ENCODE measurements at places on chromosomes 11 and 22.

DNA sequence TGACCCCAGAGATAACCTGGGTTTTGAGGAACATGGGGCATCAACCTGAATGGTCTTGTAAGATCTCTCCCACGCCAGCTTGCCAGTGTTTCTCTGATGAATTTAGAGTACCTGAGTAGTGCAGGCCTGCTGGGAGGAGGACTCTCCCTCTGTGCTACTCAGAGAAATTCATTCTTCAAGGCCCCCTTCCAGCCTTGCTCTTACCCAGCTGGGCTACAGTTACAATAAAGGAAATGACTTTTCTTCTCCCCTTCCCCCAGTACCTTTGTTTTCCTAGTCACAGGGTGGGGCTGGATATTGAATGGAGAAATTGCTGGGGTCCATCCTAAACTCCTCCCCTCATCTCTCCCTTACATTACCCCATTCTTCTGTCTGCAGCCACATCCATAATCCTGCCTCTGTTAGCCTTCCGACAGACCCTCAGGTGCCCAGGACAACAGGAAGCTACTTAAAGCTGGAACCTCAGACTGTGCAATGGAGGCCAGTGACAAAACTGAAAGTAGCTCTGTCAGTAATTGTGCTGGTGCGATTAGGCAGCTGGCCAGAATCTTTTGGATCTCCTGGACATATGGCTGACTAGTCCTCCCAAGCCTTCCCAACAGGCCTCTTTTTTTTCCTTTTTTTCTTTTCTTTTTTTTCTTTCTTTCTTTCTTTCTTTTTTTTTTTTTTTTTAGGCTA is 17.4 kb downstream of the LIMK2 start:
- DNase-seq, result peak; percentile 49

DNA sequence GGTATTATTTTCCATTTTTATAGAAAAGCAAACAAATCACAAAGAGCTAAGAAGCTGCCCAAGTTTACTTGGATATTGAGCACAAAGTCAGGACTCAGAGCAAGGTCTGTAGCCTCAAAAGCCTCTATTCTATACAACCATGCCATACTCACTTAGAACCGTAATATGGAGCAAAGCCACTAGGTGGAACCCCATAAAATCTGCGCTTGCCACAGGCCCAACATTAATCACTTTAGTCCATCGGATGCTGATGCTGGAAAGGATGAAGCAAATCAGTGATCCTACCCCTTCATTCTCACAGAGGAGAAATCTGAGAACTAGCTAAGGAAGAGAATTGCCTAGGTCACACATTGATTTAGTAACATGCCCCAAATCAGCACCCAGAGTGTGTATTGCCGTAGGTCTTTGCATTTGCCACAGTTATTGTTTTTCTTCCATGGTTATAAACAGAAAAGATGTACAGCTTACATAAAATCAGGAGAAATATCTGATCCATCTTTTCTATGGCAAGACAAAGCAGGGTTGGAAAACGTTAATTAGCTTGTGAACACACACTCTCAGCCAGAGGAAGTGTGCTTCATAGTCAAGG is 56.7 kb upstream of the RAB38 start:
- peak; percentile 54 for DNase-seq

DNA sequence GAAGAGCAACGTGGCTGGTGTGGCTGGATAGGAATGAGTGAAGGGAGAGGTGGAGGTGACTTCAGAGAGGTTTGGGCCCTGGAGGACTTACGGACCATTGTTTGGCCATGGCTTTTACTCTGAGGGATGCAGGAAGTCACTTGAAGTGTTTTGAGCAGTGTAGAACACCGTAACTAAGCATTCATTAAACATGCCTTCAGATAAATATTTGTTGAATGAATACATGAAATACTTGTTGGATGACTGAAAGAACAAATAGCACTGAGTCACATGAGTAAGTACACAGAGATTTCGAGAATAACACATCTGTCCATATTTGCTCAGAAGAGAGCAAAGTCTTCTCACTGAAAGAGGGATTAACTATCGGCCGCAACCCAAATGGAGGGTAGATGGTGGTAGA is 182.7 kb upstream of the SNX19 start:
- DNase-seq, result peak; percentile 43

- no peak for DNase-seq
Measured at GRCh38 chr11:46711303-46711702, 7.7 kb upstream of the F2 start.

- DNase-seq, result no peak
Measured at GRCh38 chr11:116300232-116300631, 472.6 kb downstream of the BUD13 start.

DNA sequence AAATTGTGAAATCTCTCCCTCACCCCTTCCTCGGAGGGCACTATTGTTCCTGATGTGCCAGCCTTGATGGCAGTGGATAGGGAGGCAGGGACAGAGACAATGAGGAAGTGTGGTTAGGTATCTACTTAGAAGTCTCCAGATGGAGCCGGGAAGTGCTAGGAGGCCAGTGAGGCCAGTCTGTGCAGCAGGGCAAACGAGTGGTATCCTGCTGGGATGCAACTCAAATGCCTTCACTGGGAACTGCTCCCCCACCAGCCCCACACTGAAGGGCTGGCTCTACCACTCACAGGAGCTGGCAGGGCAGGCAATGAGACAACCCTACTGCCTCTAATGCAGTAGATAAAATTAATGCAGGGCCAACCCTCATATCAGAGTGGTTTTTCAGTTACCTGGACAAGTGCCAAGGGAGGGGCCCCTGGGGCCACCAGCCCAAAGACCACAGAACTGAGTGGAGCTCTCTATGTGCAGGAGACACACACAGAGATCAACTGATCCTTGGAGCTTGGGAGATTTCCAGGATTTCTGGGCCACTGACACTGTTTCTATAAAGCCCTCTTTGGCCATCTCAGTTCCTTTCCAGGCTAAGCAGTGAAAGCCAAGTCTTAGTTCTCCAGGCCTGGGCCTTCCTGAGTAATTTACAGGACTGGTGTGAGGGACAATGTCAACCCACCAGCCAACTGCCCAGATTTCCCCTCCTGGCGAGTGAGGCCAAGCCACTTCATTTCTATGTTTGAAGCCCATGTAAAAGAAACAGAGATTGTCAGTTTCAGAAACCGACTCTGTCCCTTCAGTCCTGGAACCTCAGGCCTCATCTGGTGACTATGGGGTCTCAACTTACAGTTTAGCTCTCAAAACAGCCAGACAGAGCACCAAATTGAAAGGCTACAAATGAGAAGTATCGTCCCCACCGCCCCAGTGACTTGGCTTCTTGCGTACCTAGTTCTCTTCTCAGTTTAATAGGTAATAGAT is 4.1 kb downstream of the MIF start:
- no peak for DNase-seq

- DNase-seq, result peak; percentile 32
Measured at GRCh38 chr22:42717197-42717928, 3.3 kb downstream of the A4GALT start.

GRCh38 chr11:47394322-47395222 is 13.8 kb upstream of the SLC39A13 start:
- peak; percentile 50 for DNase-seq

GRCh38 chr11:6127881-6128280 is 20.4 kb downstream of the OR56B4 start:
- no peak for DNase-seq

DNA sequence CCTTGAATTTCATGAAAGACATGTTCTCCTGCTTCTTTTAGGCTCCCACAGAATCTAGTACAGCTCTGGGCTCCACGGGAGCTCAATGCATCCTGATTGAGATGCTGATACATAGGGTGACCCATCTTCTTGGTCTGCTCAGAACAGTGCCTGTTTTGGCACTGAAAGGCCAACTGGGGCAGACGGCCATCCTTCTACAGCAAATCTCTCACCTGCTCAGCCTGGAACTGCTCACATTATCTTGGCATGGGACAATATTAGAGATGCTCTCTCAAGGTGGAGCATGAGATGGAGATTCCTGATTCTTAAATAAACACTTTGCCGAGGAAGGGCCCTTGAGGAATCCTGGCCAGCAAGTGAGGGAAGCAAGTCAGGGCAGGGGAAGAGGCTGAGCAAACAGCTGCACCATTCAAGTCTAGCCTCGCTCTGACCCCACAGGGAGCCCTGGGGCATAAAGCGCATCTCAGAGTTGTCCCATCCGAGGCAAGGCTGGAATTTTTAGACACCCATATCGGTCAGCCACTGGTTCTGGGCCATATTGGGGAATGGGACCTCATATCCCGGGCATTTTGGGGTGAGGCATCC is 58.4 kb upstream of the CSNK2A3 start:
- no peak for DNase-seq

- DNase-seq, result peak; percentile 28
Measured at GRCh38 chr11:16669799-16670415, 68.5 kb upstream of the C11orf58 start.

GRCh38 chr11:109155291-109155690 is 266.7 kb upstream of the C11orf87 start:
- no peak for DNase-seq

- DNase-seq, result peak; percentile 75
Measured at GRCh38 chr11:10893714-10894151, 35.9 kb upstream of the ZBED5 start.

- peak; percentile 25 for DNase-seq
Measured at GRCh38 chr11:47566149-47566698, 825 bp downstream of the PTPMT1 start.

DNA sequence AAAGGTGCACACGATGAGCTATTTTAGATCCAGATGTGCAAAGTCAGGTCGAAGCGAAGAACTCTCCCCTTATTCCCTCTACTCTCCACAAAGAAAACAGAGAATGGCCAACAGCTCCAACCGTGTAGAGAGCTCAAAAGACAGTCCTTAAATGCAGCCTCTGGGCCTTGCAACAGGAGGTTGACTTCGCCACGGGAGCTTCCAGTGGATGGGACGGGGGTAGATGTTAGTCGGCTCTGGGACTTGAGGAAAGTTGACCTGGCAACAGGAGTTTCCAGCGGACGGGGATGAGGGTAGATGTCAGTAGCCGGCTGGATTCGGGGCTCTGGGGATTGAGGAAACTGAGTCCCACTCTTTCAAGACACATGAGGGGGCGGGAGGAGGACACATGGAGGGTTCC is 450.4 kb downstream of the BRD1 start:
- DNase-seq, result no peak

- no peak for DNase-seq
Measured at GRCh38 chr11:70577948-70578347, 179.6 kb downstream of the CTTN start.

DNA sequence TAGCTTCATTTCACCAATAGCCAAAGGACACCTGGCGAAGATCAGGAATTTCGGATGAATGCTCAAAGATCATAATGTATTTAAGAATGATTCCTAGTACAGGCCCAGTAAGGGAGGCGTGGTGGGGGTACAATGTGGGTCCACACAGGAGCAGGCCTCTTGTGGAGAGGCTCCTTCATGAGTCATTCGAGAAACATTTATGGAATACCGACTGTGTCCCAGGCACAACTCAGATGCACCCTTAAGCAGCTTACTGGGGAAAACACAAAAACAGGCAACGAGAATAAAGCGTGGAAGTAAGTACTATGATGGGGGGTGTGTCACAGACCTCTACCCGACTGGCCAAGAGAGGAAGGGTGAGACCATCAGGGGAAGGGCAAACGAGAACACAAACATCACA is 44.5 kb downstream of the SMCO4 start:
- DNase-seq, result peak; percentile 65

DNA sequence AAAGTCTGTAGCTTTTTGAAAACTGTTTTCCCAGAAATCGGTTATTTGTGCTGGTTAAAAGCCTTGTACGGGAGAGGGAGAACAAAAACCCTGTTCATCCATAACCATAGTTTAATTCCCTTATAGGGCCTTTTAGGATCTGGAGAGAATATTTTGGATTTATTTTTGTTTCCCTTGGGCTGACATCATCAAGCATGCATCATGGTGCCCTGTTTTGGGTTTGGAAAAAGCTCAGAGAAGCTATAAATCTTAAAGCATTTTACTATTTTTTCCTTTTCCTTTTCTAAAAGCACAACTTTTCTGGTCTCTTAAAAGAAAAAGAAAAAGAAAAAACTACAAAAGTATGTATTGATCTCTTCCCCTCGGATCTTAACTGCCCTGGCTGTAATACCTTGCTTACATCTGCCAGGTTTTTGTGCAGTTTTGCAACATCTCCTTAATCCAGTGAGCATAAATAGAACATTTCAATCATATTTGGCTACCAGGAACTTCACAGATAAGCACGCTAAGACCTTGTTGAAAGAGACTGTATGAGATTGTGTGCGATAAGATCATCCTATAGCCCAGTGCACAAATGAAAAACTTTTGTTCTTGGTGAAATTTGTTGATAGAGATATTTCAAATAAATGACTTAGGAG is 88.0 kb downstream of the ZBTB16 start:
- no peak for DNase-seq

GRCh38 chr22:40624770-40625169 is 11.7 kb downstream of the MRTFA start:
- no peak for DNase-seq

DNA sequence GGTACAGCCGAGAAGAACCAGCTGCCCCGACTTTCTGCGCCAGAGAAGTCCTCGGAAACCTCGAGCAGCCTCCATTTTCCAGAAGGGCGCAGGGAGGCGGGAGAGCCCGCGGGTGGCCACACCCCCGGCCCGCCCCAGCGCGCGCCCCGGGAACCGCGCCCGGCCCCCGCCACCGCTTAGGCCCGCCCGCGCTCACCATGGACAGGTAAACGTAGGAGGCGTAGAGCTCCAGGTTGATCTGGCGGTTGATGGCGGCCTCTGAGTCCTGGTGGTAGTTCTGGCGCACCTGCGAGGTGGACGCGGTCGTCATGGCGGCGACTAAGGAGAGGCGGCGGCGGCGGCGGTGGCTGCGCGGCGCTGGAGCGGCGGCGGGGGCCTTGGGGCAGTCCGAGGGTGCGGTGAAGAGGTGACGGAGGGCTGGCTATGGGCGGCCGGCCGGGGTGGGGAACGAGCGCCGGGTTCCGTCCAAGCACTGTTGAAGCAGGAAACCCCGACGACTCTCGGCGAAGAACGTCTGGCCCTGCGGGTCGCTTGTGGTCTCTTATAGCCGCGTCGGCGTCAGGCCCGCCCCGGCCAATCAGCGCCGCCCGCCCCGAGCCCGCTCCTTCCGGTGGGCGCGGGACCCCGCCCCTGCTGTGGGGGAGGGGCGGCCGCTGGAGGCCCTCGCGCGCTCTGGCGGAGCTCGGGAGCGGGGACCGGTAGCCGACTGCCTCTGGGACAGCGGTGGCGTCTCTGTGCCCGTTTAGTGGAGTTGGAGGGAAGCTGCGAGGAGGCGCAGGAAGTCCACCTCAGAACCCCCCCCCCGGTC is at the start of gene FTH1:
TSS of gene FTH1 (minus strand) at position 519 of the 808 bp plus-strand sequence. CDS start at position 310, 209 bp downstream.
- peak; percentile 94 for DNase-seq

DNA sequence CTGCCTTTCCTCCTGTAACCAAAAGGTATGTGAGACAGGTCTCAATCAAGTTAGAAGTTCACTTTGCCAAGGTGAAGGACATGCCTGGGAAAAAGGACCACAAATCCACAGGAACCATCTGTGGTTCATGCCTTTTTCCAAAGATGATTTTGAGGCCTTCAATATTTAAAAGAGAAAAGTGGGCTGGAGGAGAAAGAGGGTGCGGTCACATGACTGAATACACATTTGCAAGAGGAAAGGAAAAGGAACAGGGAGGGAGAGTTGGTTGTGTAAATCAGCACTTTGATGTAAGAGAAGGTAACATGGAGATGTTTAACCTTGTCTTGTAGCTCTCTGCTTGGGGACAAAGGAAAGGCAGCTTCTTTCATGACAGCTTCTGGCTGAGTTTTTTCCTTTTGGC is 21.2 kb downstream of the MOV10L1 start:
- no peak for DNase-seq

- DNase-seq, result peak; percentile 49
Measured at GRCh38 chr11:26949846-26950245, 44.1 kb upstream of the FIBIN start.

GRCh38 chr11:57626895-57627294 is 22.8 kb downstream of the YPEL4 start:
- no peak for DNase-seq
